Suppressor macrophage treated with lipopolysaccharide for 1 hour (primary cell): ENCODE measurements at places on chromosomes 2 and 18.

- DNase-seq, result no peak
These were observed 79.4 kb upstream of the SNTG2 start for GRCh38 chr2:871175-871727.

GRCh38 chr2:183186766-183187165 lies 62.5 kb downstream of the NUP35 start:
- no peak for DNase-seq

DNA sequence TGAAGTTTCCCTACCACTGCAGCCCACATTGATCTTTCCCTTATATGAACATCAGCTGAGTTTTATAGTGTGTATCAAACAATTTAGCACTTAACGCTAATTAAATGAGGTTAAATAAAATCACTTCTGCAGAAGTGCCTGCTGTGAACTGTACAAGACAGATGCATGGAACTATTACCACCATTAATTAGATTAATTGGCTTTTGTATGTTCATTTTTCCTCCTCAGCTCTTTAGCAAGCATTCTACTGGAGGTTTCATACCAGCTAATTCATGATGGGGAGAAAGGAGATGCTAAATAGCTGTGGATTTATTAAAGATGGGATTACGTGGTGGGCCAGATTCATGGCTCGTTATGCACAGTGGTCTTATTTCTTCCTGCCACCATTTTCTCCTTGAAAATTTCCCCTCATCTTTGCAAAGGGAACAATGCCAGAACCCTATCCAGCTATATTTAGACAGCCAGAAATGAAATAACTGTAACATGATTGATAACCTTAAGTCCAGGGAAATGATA lies 96.7 kb downstream of the CNTNAP5 start:
- DNase-seq, result no peak

- no peak for DNase-seq
These were observed 78.6 kb downstream of the FAM228A start for GRCh38 chr2:24253303-24253919.

DNA sequence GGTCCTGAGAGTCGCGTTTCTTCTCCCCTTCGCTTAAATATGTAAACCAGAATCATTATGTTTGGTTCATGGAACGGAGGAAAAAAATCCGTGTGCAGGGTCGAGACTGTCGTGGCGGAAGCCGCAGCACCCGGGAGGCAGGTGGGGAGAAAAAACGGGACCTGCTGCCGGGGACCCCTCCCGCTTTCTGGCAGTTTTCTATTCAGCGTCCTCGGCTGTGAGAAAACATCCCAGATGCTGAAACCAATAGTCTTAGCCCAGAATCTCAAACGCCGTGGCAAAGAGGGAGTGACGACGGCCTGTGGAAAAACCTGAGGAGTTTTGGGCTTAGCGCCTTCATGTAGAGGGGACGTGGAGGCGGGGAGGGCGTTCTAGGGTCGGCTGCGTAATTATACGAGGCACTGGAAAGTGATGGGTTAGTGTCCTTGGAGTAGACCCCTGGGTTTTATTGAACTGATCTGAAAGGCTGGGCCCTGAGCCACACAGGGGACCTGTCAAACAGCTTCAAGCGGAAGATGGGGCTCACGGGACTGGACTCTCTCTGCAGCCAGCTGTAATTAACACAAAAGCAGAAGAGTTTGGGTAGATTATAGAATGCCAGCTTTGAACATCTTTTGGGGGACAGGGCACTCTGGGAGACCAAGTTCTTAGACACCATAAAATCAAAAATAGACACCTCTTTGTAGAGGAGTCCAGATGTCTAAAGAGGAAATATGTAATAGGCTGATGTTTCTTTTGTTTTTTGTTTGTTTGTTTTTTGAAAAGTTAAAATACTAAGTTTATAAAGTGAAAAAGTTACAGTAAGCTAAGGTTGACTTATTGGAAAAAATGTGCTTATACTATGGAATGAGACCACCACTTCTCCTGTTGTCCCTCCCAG lies 834 bp upstream of the BUB1 start:
- peak; percentile 47 for DNase-seq

GRCh38 chr2:216555274-216555673 lies 56.6 kb downstream of the RPL37A start:
- DNase-seq, result no peak

DNA sequence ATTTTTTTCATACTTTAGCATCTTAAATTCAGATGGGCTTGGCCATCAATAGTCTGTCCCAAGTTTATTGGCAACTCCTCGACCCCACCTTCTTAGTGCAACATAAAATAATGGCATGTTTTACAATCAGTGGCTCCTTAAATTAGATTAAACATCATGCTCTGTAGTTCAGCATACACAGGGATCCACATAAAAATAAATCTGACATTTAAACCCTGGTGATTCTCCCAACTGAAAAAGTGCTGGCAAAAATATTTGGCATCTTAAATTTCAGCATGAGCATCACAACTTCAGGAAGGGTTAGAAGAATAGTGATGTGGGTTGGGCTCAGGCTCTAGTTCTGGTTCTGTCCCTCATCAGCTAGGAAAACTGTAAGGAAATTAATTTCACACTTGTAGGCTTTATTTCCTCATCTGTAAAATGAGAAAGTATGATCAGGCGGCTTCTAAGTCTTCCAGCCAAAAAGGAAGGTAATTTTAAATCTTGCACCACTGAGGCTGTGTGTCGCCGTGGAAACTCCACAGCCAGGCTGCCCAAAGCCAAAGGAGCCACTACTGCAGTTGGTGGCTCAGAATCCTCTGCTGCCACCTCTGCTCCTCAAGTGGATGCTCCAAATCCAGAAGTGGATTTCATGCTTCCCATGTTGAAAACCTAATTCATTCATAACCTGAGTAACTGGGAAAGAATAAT lies 17.6 kb upstream of the EPG5 start:
- DNase-seq, result peak; percentile 34

DNA sequence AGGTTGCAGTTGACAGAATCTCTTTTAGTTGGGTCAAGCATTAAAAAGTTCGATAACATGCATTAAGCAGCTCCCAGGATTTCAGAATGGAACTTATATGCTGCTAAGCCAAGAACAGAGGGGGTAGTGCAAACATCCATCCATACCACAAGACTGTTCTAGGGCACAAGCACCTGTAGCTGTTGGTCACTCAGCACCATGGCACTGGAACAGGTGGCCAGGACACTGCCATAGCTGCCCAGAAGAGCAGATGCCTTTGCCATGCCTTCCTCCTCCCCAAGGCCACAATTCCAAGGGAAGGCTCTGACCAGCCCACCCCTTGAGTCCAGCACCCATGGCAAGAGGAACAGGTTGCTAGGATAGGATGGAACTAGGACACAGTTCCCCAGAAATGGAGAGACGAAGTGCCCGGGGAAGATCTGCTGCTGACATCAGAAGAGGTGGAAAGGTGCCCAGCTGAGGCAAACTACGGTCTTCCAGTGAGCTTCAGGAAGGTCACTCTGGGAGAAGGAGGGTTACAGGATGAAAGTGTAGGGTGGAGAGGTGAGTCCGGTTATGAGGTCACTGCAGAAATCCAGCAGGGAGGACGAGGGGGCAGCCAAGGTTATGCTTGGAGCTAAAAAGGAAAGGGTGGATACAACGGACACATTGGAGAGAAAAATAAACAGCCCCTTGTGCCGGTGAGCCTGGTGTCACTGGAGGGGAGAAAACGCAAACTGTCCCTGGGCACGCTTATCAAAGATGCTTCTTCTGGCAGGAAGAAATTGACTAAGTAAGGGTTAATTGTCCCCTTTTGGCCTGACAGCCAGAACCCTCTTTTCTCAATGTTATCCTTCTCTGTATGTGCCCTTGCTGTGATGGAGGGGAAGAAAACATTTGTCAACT lies 41.9 kb downstream of the C1QL2 start:
- no peak for DNase-seq

DNA sequence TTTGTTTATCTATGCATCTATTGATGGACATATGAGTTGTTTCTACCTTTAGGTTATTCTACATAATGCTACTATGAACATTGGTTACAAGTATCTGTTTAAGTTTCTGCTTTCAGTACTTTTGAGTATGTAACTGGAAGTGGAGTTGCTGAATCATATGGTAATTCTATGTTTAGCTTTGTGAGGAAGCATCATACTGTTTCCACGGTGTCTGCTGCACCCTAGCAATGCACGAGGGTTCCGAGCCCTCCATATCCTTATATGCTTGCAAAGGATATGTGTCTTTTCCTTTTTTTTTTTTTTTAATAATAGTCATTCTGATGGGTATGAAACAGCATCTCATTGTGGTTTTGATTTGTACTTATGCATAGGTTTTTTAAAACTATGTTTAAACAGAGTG lies 83.7 kb downstream of the FMNL2 start:
- DNase-seq, result peak; percentile 83

DNA sequence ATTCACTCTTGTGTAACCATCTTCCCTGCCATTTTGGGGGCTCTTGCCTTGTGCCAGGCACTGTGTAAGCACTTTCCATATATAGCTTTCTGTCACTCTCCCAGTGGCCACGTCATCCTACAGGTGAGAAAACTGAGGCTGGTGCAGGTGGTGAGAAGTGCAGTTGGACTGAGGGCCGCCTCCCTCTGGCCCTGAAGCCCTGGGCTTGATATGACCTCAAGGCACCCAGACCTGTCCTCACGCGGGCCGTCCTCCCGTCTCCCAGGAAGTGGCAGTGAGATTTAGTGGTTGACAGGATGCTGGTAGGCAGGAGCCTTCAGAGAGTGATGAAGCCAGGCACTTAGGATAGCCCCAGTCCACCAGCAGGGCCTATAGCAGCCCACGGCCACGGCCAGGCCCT lies 30.5 kb downstream of the MAL start:
- DNase-seq, result no peak

DNA sequence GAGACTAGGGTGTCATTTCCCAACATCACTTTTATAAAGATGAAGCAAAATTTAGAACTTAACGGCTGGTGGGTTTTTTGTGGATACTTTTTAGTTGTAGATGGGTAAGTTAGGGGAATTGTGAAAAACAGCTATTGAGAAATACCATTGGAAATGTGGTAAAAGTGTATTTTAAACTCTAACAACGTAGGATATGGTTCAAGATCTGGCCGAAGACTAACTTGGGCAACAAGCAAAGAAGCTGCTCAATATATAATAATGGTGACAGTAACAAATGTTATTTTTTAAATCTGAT lies 1.6 kb downstream of the DNAH7 start:
- no peak for DNase-seq

GRCh38 chr18:37019157-37019827 lies 190.4 kb downstream of the KIAA1328 start:
- DNase-seq, result no peak

DNA sequence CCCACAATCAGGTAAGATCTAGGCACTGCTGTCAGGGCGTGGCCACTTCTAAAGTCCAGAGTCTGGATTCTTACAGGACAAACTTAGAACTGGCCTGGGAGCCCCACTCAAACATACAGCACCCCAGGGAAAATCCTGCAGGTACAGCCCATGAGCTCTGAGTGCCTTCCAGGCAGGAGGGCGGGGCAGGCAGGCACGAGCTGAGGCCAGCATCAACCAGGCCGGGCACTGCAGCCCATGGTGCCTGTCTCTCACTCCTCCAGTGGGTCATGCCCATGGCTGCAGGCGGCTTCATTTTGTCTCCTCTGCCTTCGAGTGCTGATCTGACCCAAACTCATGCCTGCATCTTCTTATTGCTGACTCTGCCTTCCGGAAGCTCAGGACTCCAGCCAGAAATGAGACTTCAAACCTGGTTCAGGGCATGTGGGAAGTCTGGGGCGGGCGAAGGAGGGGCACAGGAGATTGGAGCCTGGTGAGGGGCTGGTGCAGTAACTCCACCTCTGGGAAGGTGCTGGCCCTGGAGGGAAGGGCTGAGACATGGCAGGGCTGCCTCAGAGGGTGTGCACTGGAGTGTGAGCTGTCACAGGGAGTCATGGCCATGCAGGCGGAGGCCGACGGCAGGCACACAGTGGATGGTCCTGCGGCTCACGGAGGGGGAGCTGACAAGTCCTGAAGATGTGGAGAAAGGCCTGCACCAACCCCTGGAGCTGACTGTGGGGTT lies 40.5 kb downstream of the HS6ST1 start:
- DNase-seq, result no peak

GRCh38 chr2:17821535-17822444 lies 5.5 kb downstream of the MSGN1 start:
- DNase-seq, result peak; percentile 39

- DNase-seq, result no peak
These were observed 304.6 kb downstream of the MTX2 start for GRCh38 chr2:176573612-176574483.

- no peak for DNase-seq
These were observed 34.2 kb downstream of the IMPA2 start for GRCh38 chr18:12015416-12016062.

DNA sequence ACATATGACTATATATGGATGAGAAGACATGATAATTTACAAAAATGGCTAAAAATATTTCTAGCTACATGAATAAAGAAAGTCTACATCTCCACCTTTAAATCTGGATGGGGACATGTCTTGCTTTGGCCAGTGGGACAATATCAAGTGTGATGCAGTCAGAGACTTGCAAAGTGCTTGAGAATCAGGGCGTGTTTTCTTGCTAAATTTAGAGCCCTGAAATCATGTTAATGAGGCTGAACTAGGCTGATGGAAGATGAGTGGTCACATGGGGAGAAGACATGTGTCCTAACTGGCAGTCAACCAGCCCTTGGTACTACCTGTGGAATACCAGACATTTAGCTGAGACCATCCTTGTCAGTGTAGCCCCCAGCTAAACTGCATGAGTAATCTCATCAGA lies 278.5 kb upstream of the RGPD4 start:
- DNase-seq, result no peak

- DNase-seq, result no peak
These were observed 12.3 kb upstream of the STK17B start for GRCh38 chr2:196183528-196184231.

GRCh38 chr18:61865466-61866175 lies 27.2 kb downstream of the RNF152 start:
- DNase-seq, result no peak

DNA sequence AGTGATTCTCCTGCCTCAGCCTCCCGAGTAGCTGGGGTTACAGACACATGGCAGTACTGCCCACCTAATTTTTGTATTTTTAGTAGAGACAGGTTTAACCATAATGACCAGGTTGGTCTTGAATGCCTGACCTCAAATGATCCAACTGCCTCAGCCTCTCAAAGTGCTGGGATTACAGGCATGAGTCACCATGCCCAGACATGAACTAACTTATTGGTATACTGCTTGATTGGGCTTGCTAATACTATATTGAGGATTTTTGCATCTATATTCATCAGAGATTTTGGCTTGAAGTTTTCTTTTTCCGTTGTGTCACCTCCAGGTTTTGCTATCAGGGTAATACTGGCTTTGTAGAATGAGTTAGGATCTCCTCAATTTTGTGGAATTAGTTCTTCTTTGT lies 706.1 kb upstream of the HS6ST1 start:
- no peak for DNase-seq

- no peak for DNase-seq
These were observed 154.6 kb downstream of the THADA start for GRCh38 chr2:43441195-43441594.

GRCh38 chr18:77059294-77059916 lies 73.2 kb downstream of the MBP start:
- peak; percentile 80 for DNase-seq

- DNase-seq, result peak; percentile 78
These were observed 23.0 kb upstream of the NTSR2 start for GRCh38 chr2:11692966-11693521.

GRCh38 chr2:209556354-209556961 lies 132.6 kb downstream of the MAP2 start:
- peak; percentile 56 for DNase-seq
